MV-4-11 (cell line): ENCODE measurements at places on chromosomes 7 and 10.

DNA sequence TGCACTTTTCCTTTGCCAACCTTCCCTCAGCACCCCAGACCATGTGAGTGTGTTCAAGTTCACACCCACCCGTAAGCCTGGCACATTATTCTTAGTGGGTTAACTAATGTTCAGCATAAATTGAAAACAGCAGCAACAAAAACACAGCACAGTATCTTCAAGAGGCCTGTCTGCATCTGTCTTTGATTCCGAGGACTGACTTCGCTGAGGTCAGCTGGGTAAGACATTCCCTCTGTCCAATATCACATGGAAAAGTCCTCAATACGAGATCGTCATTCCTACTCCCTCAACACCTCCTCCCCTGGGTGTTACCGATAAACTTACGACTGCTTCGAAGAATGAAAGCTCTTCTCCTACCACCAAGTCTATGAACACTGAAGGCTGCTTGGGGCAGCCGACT is 218.8 kb downstream of the SFMBT2 start:
- no peak for DNase-seq

DNA sequence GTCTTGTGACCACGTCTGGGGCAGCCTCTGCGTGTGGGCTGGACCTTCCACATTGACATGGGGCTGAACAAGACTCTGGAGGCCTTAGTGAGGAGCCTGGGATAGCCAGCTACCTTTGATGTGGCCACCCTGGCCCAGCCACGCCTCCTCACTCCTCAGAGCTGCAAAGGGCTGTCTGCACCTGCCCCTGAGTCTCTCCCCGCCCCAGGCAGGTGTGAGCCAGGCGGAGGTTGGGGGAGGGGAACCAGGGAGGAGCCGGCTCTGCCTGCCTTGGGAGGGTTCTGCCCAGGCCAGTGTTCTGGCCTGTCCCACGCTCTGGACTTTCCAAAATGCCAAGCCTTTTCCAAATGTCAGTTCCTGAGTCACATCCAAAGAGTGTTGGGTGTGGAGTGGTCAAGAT is 72.2 kb downstream of the GTF2IRD1 start:
- DNase-seq = no peak

DNA sequence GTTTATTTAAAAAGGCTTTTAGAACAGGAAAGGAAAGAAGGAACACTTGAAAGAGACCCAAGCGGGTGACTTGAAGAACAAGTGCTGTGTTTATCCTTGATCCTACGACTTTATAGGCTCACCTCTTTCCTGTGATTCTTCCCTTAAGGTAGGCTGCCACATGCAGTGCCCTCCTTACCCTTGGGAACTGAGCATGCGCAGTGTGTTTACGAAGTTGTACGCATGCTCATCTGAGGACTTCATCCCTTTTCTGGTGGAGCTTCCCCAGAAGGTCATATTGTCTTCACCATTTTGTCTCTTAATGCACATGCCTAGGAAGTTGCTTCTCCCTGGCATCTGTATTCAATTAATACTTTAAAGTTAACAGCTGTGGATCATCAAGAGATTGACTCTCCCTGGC is 49.9 kb upstream of the VOPP1 start:
- no peak for DNase-seq

GRCh38 chr10:79130846-79131245 is 62.1 kb downstream of the ZMIZ1 start:
- DNase-seq = no peak

GRCh38 chr7:129394101-129394500 is 40.1 kb upstream of the STRIP2 start:
- DNase-seq = no peak

- no peak for DNase-seq
These were observed 368.8 kb downstream of the PRPF18 start for GRCh38 chr10:13955409-13956068.
